ENCODE measurements at places on chromosomes 16 and 17.

- H3K27ac ChIP-seq = no peak overlapping the region
- no peaks in the 10 kb centered on the region for H3K4me1 ChIP-seq
- no peak for DNase-seq
- no peaks in the 10 kb centered on the region for H3K27me3 ChIP-seq
- H3K36me3 ChIP-seq = peaks cover 8% of the 10 kb centered on the region
Observed at GRCh38 chr16:70767377-70768202, 33.4 kb downstream of the VAC14 start.

DNA sequence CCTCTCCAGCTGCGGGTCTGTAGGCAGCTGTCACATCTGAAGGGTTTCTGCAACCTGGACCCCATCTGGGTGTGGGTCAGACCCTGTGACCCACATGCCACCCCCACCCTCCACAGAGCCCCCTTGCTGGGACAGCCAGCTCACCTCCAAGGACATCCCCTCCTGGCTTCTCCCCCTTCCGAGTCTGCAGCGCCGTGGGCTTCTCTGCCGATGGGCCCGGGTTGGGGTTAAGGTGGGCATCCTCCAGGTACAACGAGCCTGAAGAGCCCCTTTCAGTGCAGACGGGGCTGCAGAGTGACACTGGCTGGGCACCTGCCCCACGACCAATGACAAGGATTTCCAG, 28.9 kb downstream of the OR1D5 start:
- no peak overlapping the region for H3K4me3 ChIP-seq

GRCh38 chr17:83076938-83077337, 2.5 kb upstream of the METRNL start:
- no peak overlapping the region for H3K27ac ChIP-seq
- peaks cover 10% of the 10 kb centered on the region for H3K27me3 ChIP-seq
- H3K36me3 ChIP-seq = no peaks in the 10 kb centered on the region
- H3K4me3 ChIP-seq = no peak overlapping the region
- H3K4me1 ChIP-seq = peaks cover 6% of the 10 kb centered on the region
- DNase-seq = no peak

GRCh38 chr16:984736-985636, 3.4 kb downstream of the SOX8 start:
- H3K4me1 ChIP-seq = peaks cover 20% of the 10 kb centered on the region
- peaks cover 20% of the 10 kb centered on the region for H3K27me3 ChIP-seq
- no peak overlapping the region for H3K27ac ChIP-seq
- H3K36me3 ChIP-seq = no peaks in the 10 kb centered on the region
- no peak overlapping the region for H3K4me3 ChIP-seq

DNA sequence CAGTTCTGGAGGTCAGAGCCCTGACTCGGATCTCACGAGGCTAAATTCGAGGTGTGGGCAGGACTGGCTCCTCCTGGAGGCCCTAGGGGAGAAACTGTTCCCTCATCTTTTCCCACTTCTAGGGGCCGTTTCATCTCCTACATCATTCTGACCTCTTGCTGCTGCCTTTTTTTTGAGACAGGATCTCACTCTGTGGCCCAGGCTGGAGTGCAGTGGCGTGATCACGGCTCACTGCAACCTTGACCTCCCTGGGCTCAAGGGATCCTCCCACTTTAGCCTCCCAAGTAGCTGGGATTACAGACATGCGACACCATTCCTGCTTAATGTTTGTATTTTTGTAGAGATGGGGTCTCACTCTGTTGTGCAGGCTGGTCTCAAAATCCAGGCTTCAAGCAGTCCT, 244.1 kb upstream of the GSE1 start:
- no peaks in the 10 kb centered on the region for H3K27me3 ChIP-seq
- peaks cover 25% of the 10 kb centered on the region for H3K4me1 ChIP-seq
- H3K27ac ChIP-seq = no peak overlapping the region

- no peak overlapping the region for H3K4me3 ChIP-seq
- no peak for DNase-seq
- no peaks in the 10 kb centered on the region for H3K27me3 ChIP-seq
- no peak overlapping the region for H3K27ac ChIP-seq
Observed at GRCh38 chr17:21816592-21817567, 124.6 kb downstream of the KCNJ18 start.

DNA sequence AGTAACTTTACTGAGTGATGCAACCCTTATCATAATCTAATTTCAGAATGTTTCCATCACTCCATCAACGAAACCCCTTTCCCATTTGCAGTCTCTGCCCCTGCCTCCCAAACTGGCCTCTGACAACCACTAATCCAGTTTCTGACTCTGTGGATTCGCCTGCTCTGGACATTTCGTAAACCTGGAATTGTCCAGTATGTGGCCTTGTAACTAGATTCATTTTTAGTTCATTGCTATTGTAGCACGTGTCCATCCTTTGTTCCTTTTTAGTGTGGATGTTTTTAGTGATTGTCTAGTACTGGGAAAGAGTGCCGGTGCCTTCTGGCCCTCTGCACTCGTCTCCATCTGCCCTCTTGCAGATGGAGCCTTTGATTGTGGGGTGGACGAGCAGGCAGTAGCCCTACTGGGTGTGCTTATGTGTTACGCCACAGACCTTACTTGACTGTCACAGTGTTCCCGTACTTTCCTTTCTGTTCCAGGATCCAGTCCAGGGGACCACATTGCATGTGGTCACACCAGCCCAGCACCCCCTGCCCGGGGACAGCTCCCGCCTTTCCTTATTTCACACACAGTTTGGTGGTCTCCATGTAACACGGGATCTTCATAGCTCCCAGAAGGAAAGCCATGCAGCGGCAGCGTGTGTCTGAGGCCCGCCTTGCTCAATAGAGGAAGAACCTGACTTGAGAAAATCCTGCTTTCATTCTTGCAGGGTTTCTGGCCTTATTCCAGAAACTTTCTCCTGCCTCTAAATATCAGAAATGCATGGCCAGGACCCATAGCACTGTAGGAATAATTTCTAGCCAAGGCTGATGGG, 8.8 kb downstream of the KIAA0513 start:
- no peaks in the 10 kb centered on the region for H3K27me3 ChIP-seq
- no peaks in the 10 kb centered on the region for H3K4me1 ChIP-seq
- no peak overlapping the region for H3K27ac ChIP-seq

DNA sequence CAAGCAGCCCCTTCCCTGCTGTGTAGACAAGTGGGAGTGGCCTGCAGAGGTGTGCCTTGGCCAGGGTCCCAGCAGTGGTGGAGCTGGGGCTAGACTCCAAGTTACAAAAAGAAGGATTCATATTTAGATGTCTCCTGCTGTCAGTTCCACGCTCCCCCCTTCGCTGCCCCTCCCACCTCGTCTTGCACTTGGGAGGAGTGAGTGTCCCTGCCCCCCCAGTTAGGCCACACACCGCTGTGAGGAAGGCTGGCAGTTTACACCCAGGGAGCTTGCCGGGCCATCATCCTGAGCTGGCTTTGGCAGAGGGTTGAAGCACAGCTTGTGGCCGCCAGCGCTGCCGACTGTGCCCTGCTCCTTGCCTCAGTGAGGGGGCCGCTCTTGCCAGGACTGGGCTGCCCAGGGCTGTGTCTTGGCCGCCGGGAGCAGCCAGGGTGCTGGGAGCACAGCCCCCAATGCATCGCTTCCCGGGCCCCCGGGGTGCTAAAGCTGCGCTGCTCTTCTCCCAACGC, 44.3 kb downstream of the ELAC2 start:
- H3K4me1 ChIP-seq = no peaks in the 10 kb centered on the region
- H3K4me3 ChIP-seq = peak overlapping the region; percentile 34
- H3K27ac ChIP-seq = no peak overlapping the region
- H3K27me3 ChIP-seq = peaks cover 42% of the 10 kb centered on the region

GRCh38 chr16:86343027-86343795, 167.1 kb upstream of the FOXF1 start:
- H3K27ac ChIP-seq = no peak overlapping the region
- no peak overlapping the region for H3K4me3 ChIP-seq
- peaks cover 60% of the 10 kb centered on the region for H3K27me3 ChIP-seq
- H3K36me3 ChIP-seq = no peaks in the 10 kb centered on the region
- H3K4me1 ChIP-seq = no peaks in the 10 kb centered on the region
- no peak for DNase-seq

- H3K27me3 ChIP-seq = no peaks in the 10 kb centered on the region
- no peaks in the 10 kb centered on the region for H3K4me1 ChIP-seq
- H3K27ac ChIP-seq = no peak overlapping the region
- DNase-seq = no peak
Observed at GRCh38 chr17:41680426-41681040, 8.2 kb upstream of the EIF1 start.

- peaks cover 7% of the 10 kb centered on the region for H3K36me3 ChIP-seq
- no peak overlapping the region for H3K27ac ChIP-seq
- H3K27me3 ChIP-seq = no peaks in the 10 kb centered on the region
- H3K4me1 ChIP-seq = no peaks in the 10 kb centered on the region
Observed at GRCh38 chr17:538181-538973, 176.3 kb downstream of the VPS53 start.

DNA sequence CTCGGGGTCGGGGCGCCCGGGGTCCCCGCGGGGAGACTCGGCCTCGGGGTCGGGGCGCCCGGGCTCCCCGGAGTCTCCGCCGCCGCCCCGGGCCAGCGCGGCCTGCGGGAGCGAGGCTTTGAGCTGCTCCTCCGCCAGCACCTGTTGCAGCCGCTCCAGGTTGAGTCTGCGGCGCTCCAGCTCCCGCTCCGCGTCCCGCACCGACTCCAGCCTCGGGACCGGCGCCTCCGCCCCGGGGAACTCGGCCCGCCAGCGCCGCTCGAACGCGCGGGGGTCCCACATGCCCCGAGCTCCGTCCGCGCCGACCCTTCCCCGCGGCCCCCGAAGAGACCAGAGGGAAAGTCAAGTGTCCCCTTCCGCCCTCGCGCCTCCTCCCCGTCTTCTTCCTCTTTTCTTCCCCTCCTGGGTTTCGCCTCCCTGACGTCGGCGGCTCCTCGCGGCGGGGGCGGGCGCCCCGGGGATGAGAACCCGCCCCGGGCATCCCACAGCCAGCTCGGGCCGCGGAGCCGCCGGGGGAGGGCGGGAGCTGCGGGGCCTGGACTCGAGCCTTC, 40.8 kb upstream of the BHLHA9 start:
- peak overlapping the region; percentile 45 for H3K4me3 ChIP-seq
- H3K4me1 ChIP-seq = peaks cover 12% of the 10 kb centered on the region
- H3K27ac ChIP-seq = no peak overlapping the region
- H3K36me3 ChIP-seq = no peaks in the 10 kb centered on the region
- H3K27me3 ChIP-seq = peaks cover 46% of the 10 kb centered on the region

DNA sequence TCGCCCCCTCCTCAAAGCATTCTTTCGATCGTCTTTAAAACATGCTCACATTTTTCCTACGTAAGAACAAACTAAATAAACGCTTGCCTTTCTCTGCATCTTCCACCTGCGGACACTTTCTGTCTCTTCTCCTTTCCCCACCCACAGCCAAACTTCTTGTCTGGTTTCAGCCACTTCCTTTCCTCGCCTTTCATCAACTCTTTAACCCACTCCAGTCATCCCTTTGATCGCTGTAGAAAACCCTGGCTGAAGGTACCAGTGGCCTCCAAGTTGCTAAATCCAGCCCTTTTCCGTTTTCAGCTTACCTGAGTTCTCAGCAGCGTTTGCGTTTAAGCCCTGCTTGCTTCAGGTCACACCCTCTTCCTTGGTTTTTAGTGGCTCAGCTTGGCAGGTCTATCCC, 483 bp downstream of the RPA1 start:
- H3K27ac ChIP-seq = peak overlapping the region; percentile 78
- peak overlapping the region; percentile 93 for H3K4me3 ChIP-seq
- H3K36me3 ChIP-seq = peaks cover 33% of the 10 kb centered on the region
- peaks cover 4% of the 10 kb centered on the region for H3K4me1 ChIP-seq
- peak; percentile 25 for DNase-seq

DNA sequence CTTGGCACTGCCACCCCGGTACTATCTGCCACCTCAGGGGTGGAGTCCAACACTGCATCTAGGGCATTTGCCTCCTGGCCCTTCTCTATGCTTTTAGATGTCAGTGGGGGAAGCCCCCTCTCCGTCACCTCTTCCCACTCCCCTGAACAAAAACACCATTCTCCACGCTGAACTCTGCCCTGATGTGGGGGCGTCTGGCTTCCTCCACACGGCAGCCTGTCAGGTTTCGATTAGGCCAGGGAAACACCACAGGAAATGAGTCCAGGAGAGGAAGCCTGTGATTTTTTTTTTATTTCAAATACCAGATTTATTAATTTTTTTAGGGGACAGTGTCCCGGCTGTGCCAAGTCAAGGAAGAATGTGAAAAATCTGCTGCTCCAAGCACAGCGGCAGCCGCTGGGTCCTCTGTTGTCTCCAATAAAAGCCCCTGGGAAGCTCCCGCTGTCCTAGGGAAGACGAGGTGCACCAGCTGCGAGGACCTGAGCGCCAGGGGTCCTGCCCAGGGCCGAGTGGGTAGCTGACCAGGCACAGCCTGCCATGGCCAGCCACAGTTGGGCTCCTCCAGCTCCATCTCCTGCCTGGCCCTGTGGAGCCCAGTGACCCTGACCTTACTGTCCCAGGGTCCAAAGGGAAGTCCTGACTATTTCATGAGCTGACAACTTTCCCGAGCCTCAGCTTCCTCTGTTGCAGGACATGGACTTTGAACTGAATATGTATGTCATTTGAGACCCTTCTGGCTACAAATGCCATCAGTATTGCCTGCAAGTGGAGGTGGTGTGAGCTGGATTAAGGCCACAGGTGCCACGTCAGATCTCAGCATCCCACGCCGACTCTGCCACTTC, 336.7 kb downstream of the FOXL1 start:
- H3K27ac ChIP-seq = no peak overlapping the region
- peaks cover 14% of the 10 kb centered on the region for H3K4me1 ChIP-seq
- H3K4me3 ChIP-seq = no peak overlapping the region
- H3K27me3 ChIP-seq = no peaks in the 10 kb centered on the region
- H3K36me3 ChIP-seq = no peaks in the 10 kb centered on the region

- H3K27ac ChIP-seq = no peak overlapping the region
- H3K4me1 ChIP-seq = no peaks in the 10 kb centered on the region
- H3K4me3 ChIP-seq = no peak overlapping the region
- H3K36me3 ChIP-seq = no peaks in the 10 kb centered on the region
Observed at GRCh38 chr17:9185142-9185541, 163.8 kb downstream of the NTN1 start.

GRCh38 chr16:11010575-11011221, 66.3 kb downstream of the CLEC16A start:
- H3K36me3 ChIP-seq = no peaks in the 10 kb centered on the region
- H3K4me3 ChIP-seq = no peak overlapping the region
- no peak for DNase-seq
- H3K4me1 ChIP-seq = no peaks in the 10 kb centered on the region
- no peaks in the 10 kb centered on the region for H3K27me3 ChIP-seq

DNA sequence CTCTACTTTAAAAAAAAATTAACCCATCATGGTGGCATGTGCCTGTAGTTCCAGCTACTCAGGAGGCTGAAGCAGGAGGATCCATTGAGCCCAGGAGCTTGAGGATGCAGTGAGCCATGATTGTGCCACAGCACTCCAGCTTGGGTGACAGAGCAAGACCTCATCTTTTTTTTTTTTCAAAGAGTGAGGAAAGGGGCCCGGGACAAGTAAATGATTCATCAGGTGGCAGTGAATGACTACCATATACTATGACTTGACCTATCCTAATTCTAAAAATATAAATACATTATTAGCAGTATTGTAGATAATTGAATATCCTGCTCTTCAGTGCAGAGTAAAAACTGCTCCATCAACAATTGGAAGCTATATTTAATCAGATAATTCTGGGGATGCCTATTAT, 55.3 kb downstream of the CLUH start:
- H3K27me3 ChIP-seq = no peaks in the 10 kb centered on the region
- H3K36me3 ChIP-seq = peaks cover 8% of the 10 kb centered on the region
- no peaks in the 10 kb centered on the region for H3K4me1 ChIP-seq
- DNase-seq = no peak
- H3K4me3 ChIP-seq = no peak overlapping the region
- H3K27ac ChIP-seq = no peak overlapping the region

GRCh38 chr16:72814226-72814625, 233.7 kb downstream of the ZFHX3 start:
- no peaks in the 10 kb centered on the region for H3K4me1 ChIP-seq
- DNase-seq = no peak

Data from A673 (cell line).